ENCODE measurements at places on chromosomes 3 and 15.

GRCh38 chr15:75836959-75837334 is 6.3 kb upstream of the UBE2Q2 start:
- no peak for DNase-seq

DNA sequence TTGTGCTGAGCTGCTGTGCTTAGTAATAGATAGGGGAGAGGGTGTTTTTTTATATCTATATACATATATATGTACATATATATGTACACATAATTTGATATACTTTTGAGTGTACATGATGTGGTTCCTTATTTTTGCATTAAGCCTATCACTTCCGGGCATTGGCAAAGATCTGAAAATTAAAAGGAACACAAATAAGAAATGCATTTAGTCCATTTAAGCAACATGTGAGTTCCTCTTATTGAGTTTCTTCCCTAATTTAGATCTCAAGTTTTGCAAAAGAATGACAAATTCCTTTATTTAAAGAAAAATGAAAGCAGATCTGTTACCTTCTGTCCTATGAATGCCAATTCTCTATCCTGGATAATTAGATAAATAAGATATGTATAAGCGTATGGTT is 435.1 kb downstream of the LPP start:
- no peak for DNase-seq

DNA sequence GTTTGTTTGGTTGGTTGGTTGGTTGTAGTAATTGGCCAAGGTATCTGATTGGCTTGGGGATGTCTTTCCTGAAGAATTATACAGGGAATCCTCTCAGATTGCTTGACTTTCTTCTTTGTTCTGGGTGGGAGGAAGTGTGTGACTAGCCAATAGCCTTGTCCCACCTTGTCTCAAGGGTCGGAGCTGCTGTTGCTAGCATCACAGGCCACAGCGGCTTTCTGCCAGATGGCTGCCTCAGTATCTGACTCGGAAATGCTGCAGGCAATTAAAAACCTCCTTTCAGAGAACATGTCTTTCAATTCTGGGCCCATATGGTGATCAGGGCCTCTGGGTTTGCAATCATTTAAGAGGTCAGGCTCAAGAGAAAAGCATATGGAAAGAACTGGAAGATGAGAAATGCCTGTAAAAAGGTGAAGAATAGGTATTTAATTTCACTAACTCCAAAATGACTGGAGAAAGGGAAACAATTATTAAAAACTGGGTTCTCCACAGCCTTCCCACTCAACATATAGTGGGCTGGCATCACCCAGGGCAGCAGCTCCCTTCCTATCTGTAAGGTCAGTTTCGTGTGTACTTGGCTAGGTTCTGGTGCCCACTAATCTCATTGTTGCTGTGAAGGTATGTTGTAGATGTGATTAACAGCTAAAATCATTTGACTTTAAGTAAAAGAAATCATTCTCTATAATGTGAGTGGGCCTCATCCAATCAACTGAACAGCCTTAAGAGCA is 32.4 kb downstream of the TGFBR2 start:
- peak; percentile 75 for DNase-seq

GRCh38 chr3:187741403-187742350 is 3.6 kb downstream of the BCL6 start:
- DNase-seq, result peak; percentile 76

DNA sequence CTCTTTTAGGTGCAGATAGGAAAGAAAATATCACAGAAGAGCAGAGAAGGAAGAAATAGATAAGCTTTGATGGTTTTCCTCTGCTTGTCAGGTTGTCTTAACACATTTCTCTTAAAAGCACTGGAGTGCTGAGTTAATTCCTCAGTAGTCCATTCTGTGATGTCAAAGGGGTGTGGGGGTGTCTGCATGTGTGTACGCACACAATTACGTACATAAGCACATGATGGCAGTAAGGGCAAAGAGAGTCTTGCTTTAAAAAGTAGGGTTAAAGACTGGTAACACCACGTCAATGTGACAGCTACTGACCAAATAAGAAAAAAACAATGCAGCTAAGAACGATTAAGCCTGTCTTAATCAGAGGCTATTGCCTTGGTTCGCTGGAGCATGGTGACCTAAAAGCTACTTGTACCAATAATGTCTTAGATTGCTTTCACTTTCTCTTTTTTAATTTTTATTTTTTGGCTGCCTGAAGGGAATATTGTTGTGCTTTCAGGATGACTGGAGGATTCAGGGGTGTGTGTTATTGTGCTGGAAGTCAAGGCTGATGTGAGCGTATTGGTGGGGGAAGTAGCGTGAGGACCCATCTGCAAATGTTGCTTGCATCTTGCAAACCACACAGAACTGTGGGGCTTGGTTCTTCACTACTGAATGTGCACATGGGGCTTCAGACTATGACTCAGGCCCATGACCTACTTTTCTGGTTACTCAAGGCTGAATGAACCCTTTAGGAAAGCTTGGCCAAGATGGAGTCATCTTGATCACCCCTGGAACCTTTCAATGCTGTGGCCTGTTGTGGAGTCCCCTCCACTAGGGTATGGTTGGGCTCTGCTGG is 417.8 kb upstream of the TPM1 start:
- no peak for DNase-seq

DNA sequence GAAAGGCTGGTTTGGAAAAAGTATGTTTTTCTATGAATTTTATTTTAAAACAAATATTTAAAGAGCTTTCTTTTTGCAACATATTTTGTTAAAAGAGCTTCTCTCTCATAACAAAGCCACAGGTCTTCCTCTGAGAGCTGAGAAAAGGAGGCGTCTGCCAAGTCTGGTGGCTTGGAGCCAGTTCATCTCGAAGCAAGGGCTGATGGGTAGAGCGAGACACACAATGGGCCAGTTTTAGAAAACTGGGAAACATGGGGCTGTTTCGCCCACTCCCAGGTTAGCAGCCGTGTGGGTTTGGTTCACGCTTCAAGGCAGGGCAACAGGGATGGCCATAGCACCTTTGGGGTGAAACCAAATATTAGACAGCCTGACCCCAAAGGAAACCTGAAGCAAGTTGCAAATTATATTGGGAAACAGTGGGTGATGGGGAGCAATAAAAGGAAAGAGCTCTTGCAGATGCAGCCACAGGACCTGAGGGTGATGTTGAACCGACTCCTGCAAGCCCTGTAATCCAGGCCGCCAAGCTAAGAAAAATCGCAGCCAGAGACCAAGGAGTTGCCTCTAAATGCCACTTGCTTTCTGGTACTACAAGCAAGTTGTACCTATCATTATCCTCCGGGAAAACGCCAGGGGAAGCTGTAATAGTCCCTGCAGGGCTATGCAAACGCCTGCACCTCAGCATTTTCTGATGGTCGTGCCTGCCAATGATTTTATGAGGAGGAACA is 88.4 kb upstream of the GALNT15 start:
- DNase-seq, result peak; percentile 62

GRCh38 chr3:146638718-146639117 is 33.6 kb upstream of the PLSCR5 start:
- DNase-seq, result no peak

GRCh38 chr3:172685331-172686214 is 25.3 kb downstream of the NCEH1 start:
- DNase-seq, result no peak

- no peak for DNase-seq
Measured at GRCh38 chr15:70358011-70358819, 260.5 kb upstream of the TLE3 start.

DNA sequence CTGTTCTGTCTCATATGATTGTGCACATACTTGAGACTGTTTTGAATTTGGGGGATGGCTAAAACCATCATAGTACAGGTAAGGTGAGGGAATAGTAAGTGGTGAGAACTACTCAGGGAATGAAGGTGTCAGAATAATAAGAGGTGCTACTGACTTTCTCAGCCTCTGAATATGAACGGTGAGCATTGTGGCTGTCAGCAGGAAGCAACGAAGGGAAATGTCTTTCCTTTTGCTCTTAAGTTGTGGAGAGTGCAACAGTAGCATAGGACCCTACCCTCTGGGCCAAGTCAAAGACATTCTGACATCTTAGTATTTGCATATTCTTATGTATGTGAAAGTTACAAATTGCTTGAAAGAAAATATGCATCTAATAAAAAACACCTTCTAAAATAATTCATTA is 5.1 kb downstream of the CCR5 start:
- no peak for DNase-seq

DNA sequence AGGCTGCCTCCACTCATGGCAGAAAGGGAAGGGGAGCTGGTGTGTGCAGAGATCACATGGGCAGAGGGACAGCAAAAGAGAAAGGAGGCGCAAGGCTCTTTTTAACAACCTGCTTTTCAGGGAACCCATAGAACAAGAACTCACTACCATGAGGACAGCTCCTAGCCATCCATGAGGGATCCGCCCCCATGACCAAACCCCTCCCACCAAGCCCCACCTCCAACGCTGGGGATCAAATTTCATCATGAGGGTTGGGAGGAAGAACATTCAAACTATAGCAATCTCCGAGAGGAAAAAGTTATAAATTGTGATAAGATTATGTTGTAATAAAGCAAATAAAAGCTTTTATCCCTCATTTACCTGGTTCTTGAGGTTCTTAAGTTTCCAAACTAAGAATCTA is 84.7 kb upstream of the LMCD1 start:
- DNase-seq, result no peak

GRCh38 chr3:139105154-139105702 is 60.5 kb upstream of the PRR23C start:
- DNase-seq, result no peak

DNA sequence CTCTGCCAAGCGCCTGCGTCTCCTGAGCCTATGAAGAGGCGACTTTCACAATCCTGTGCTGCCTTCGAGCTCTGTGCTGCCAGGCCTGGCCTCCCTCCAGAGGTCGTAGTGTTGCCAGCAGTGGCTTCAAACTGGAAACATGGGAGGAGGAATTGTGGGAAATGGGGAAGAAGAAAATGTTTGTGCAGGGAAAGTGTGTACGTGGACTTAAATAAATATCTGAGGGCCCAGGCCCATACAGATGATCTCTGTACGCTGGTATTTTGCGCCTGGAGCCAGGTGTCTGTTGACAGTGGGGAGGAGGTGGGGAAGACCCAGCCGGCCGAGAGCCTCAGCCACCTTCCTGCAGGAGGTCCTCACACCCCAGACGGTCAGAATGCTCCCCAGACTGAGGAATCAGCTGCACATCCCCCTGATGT is 44.6 kb downstream of the ZBTB38 start:
- DNase-seq, result peak; percentile 81

DNA sequence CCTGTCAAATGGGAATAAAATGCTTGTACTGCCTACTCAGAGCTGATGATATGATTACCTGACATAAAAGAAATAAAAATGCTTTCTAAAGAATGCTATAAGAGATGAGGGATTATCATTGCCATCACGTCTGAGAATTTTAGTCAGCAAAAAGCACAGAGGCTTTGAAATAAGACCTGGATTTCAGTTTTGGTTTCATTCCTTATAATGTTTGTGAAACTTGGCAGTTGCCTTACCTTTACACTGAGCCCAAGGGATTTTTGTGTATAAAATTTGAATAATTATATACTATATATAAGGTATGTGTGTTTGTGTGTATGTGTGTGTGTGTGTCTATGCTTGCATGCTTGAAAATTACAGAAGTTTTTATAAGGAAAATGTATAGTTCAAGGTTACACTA is 634.8 kb upstream of the BCHE start:
- DNase-seq, result no peak

DNA sequence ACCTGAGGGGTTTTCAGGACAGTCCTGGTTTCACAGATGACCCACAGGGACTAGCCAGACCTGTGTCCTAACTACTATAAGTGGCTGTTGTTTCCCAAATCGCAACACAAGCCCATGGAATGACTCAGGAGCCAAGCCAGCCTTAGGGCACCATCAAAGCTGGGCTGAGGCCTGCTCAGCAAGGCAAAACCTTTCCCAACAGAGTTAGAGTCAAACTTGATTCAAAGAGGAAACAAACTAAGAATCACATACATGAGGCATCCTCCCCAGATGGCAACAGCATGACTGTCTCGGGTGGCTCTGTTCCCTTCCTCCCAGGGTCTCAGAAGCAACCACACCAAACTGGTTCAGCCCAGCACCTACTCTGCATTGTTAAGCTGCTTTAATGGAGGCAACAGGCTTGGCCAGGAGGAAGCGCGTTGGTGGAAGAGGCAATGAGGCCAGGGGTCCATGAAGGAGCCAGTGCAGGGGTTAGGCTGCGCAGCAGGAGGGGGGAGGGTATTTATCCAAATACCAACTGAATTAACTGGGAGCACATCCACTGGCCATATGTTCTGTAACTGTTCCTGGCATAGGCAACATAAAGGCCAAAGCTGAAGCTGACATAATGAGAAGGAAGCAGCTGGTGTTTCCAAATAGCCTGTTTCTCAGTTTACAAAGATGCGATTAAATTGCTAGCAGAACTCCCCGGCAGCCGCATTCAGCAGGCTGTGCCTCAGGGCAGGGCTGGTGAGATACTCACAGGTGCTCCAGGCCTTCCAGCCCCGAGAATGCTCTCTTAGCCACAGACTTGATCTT is 102.4 kb downstream of the LRIG1 start:
- DNase-seq, result peak; percentile 97
